ENCODE measurements at places on chromosomes 5 and 9.

GRCh38 chr5:35626108-35626507, 8.4 kb downstream of the SPEF2 start:
- DNase-seq: no peak

GRCh38 chr9:131122158-131122557, 3.2 kb upstream of the NUP214 start:
- DNase-seq: no peak

- DNase-seq: no peak
Observed at GRCh38 chr9:19030899-19031298, 2.1 kb downstream of the SAXO1 start.

GRCh38 chr5:125310749-125311148, 564.3 kb upstream of the ZNF608 start:
- peak; percentile 54 for DNase-seq

DNA sequence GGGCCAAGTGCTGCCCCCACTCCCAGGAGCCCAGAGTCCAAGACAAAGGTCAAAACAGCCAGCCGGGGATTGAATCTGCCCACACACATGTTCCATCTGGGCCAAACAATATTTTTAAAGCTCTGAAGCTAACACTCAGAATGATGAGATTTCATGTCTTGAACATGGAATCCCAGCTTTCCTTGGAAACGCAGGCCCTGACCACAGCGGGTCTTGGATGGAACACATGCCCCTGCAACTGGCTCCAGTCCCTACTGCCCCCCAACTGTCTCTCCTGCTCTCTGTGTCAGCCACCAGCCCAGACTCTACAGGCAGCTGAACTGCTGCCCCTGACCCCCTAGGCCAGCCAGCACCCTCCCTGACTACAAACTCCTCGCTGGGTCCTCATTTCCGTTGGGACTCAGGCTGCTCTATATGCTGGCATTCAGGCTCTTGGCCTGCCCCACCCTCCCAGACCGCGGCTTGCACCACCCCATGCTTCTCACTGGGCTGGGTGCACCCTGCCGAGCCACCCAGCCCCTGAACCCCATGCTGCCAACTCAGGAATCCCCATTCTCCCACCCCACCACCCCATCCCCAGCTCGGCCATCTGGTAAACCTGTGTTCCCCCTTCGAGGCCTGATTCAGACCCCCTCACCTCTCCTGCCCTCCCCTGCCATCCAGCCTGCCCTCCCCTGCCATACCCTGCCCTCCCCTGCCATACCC, 71.7 kb downstream of the ADAMTS2 start:
- DNase-seq: no peak

- DNase-seq: no peak
Observed at GRCh38 chr5:39437467-39437866, 12.7 kb upstream of the DAB2 start.

DNA sequence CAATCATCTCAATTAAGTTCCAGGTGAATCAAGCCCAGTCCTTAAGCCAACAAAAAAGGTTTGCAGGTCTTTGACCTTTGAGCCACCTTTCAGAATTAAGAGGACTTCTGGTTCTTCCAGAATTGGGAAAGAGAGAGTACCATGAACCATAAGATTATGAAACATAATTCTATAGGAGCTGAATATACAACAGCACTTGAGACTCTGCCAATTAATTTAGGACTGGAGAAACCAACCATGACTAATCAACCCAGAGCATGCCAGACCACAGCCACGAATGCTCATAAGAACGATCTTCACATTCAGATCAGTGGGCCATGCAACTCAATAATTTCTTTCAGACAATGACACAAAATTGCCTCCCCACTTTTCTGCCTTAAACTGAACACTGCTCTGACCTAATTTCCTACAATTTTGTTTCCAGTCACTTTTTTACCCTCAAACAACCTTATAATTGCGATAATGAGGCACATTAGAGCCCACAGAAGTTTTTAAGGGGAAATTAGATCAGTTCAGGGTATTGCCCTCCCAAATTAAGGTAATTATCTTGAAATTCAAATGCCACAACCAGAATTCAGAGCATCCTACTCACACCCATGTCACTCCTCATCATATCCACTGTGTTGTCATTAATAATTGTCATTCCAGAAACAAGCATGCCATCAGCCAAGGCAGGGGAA, 213.4 kb downstream of the ATPSCKMT start:
- peak; percentile 56 for DNase-seq

- DNase-seq: no peak
Observed at GRCh38 chr5:118439831-118440230, 548.5 kb downstream of the DTWD2 start.

DNA sequence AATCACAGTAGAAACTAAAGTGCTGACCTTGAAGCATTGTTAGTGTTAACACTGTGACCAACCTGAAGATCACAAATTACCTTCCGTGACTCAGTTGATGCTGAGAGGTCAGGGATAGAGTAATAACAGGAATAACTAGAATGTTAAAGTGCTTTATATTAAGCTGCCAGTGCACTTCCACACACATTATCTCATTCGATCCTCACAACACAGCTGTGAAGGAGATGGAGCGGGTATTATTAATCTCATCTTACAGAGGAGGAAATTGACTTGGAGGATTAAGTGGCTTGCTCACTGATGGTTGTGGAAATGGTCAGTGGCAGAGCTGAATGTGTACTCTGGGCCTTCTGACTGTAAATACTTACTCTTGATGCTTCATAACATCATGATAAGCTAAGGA, 252.5 kb upstream of the DMRT1 start:
- DNase-seq: no peak

GRCh38 chr5:96338624-96339415, 94.2 kb downstream of the PCSK1 start:
- no peak for DNase-seq

DNA sequence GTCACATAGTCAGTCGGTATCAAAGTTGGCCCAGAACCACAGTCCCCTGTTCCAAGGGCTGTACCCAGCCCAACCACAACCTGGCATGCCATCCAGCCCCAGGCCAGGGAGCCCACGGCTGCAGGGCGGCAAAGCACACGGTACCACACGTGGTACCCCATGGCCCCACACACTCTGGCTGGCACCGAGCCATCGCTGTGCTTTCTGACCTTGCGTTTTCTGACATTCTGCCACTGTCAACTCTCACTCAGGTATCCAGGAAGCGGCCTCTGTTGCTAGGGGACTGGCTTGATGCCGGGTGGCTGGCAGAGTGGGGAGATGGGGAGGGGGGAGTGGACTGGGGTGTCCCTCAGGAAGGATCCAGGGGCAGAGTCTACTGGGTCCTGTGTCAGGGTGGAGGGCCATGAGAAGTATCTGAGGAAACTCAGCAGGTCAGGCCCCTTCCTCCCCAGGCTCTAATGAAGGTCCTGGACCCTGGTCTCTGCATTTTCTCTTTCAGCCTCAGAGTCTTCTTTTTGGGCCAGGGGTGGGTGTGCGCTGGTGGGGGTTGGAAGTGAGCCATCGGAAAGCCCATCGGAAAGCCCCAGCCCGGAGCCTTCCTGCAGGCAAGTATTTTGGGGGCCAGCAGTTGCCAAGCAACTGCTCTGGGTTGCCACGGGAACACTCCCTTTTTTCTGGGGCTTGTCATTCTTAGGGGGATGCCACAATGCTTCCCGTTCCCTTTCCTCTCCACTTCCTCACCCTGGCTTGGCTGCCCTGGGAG, 21.0 kb upstream of the RALGDS start:
- no peak for DNase-seq

DNA sequence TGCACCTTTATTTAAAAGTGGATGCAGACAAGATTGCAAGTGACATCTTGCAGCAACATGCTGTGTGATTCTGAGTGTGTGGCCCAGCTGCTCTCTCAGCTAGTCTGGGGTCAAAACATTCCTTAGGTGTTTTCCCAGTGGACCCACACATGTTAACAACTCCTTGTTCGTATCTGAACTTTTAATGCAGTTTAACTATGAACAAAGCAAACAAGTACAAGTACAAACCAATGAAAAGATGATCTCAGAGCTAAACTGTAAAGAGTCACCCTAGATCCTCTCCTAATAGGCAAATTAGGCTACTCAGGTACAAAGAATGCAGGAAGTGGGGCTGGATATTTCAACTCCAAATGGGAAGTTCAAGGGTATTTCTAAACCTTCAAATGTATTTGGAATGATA, 108.4 kb downstream of the ENTREP1 start:
- peak; percentile 15 for DNase-seq

GRCh38 chr5:57889558-57889957, 406.9 kb upstream of the ACTBL2 start:
- peak; percentile 94 for DNase-seq

DNA sequence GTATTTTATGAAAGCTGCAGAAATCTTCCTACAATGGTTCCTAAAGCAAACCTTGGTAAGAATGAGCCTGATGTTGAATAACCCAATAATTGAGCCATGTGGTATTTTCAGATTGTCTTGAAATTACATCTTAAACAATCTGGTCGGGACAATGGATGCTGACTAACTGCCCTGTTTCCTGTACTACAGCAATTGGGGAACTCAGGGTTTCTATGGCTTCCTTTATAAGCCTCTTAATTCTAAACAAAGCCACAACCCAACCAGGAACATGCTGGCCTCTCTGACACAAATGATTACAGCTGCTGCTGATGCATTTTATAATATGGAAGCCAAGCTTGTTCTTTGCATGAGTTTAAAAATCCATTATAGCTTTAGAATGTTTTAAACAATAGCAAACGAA, 30.2 kb downstream of the PTPN3 start:
- DNase-seq: no peak

DNA sequence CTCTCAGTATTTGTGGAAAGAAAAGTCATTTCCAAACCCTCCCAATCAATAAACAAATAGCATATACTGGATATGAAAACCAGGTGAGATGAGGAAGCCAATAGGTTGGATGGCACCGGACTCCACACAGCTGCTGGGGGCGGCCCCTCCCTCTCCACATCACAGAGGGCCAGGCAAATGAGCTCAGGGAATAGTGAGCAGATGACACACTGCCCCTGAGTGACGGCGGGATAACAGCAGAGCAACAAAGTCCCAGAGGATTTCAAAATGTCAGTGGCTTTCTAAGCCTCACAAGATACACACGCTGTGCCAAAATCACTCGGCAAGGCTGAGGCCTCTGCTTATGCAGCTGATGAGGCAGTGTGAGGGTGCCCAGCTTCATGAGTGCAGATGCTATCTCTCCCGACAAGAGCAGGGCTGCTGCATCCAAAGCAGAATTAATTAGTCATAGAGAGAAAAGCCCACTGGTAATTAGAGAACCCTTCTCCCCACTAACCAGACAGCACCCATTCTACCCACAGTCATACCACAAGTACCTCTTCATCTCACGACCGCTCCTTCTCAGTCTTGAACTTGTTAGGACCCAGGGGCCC, 235.0 kb upstream of the NFIL3 start:
- DNase-seq: no peak

DNA sequence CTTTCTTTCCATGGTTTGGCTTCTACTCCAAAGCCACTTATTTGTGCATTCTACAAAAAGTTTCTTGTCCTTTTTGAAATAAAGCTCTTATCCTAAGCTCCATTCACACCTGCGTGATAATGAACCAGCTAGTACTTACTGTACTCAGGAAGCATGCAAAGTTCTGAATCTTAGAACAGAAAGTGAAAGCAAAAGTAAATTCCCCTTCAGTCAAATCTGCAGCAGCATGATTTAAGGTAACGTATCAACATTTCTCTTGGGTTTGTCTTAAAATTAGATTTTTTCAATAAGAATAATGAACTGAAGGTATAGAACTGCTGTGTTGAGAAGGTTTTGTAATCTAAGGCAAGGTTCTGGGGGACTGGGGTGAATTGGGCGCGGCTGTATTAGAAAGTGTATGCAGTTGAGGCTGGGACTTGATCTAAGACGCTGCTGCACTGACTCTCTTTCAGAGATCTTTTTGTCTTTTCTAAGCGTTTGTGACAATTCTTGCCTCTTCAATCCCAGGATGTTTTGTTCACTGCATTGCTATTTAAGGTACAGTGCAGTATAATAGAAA, at the start of gene ERAP2:
Gene ERAP2 (plus strand): TSS at position 209 of the 559 bp plus-strand sequence. CDS start 3,186 bp downstream, outside the sequence.
- DNase-seq: peak; percentile 56

DNA sequence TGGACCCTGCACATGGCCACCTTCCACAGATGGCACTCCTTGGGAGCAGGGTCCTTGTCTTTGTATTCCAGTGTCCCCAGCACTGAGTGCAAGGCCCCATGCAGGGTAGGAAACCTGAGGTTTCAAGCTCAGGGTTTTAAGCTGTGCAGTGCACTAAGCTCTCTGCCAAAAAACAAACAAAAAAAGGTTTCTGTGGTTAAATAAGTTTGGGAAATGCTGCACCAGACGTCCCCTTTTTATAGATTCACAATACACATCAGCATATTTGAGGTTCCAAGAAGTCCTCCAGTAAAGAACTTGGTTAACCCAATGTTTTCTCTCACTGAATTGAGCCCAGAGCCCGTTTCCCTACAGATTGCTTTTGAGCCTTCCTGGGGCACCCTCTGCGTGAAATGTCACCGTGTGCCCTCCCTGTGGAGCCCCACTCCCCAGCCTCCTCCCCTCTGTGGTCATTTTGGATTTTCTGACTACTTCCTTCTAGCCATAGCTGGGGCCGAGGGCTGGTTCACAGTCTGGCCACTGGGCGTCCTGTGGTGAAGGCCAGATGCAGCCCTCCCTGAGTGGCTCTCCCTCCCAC, 17.1 kb downstream of the DELE1 start:
- DNase-seq: peak; percentile 64

GRCh38 chr5:122924719-122925395, 79.4 kb downstream of the SNX24 start:
- no peak for DNase-seq

GRCh38 chr9:109776391-109776790, 3.6 kb upstream of the PALM2AKAP2 start:
- no peak for DNase-seq

GRCh38 chr5:149320791-149321330, 24.4 kb upstream of the GRPEL2 start:
- peak; percentile 91 for DNase-seq

GRCh38 chr5:31393126-31393525, 138.8 kb downstream of the DROSHA start:
- no peak for DNase-seq

- DNase-seq: peak; percentile 59
Observed at GRCh38 chr5:150523472-150524350, 15.8 kb downstream of the NDST1 start.

GRCh38 chr5:178143246-178143645, 10.4 kb downstream of the NHP2 start:
- DNase-seq: no peak

GRCh38 chr5:37891832-37892231, 52.0 kb upstream of the GDNF start:
- DNase-seq: no peak
